RKO (cell line): ENCODE measurements at places on chromosomes 6 and 20.
A peak's percentile ranks its signal among the peaks of the same experiment; 100 is the strongest.

DNA sequence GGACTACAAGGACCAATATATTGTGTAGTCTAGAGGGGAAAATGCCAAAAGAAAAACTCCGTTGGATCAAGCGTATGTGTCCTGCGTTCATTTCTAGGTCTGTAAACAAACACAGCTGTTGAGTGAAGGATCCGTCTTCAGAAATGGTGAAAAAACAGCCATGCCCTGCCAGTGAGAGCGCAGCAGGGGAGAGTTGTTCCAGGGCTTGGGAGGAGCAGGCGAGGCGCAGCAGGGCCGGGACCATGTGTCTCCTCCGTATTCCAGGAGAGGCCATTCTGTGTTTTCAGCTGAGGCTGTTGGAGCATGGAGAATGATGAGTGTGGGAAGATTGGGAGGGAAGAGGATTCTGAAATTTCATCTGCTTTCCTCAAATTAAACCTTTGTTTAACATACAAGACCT is 38.0 kb downstream of the BMP6 start:
- DNase-seq = no peak

DNA sequence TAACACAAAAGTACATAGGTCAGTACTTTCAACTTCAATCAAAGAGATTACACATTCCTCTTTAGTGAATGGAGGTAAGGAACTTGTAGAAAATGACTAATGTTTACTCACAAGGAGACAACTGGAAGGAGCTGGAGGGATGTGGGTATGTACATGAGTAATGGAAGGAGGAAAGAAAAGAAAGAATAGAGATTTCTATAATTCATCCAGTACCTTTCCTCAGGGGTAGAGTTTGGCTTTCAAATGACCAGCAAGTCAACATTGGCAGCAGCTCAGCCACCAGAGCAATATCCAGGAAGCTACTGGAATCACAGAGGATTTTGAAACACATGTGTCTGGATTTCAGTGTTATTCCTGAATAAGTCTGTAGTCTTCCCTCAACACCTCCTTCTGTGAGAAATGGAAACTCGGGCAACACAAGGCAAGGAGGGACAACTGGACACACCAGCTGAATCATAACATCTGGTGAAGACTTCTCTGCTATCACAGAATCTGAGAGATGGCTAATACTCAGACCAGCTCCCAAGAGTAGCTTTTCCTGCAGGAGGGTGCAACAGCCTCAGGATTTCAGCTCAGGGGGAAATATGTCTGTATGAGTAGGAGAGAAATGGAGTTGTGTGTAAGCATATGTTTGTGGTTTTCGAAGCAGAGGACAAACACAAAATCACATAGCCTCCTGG is 98.8 kb downstream of the HAO1 start:
- DNase-seq = peak; percentile 51

- DNase-seq = no peak
These were observed 534.3 kb downstream of the COL12A1 start for GRCh38 chr6:74671558-74672025.

DNA sequence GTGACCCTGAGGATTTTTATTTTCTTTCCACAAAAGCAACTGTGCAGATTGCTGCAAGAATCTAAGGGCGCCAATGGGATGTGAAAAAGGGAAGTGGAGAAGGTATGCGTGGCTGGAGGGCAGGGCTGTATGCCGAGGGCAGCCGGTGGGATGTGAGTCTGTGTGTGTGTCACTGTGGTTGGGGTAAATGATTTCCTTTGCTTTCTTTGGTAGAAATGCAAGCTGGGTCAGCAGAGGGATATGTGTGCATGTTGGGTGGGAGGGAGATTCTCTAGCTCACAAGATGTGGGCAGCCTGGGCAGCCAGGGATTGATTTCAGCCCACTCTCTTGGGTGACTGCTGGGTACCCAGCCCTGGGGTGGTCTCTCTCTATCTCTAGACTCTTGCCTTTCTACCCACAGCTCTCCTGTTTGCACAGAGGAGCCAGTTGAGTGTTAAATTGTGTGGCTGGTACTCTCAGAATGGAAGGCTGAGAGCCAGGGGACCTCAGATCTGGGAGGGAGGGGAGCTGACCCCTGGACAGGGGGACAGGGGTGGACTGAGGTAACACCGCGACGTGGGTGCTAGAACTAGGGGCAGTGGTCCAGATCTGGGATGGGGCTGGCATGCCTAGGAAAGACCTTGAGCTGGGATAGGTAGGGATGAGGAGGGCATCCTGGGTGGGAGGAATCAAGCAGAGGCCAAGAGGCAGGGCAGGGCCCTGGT is 136.8 kb upstream of the RNF24 start:
- no peak for DNase-seq

- DNase-seq = no peak
These were observed 47.7 kb upstream of the RCAN2 start for GRCh38 chr6:46538800-46539480.

GRCh38 chr6:109339906-109340678 is 42.2 kb downstream of the CD164 start:
- DNase-seq = no peak

GRCh38 chr6:70725817-70726415 is 58.2 kb downstream of the SMAP1 start:
- DNase-seq = no peak
